NCI-H446 treated with DMSO at 0.1 percent for 48 hours (cell line): ENCODE measurements at places on chromosomes 6 and 20.

GRCh38 chr6:15770347-15771143 lies 107.7 kb upstream of the DTNBP1 start:
- no peak for DNase-seq

GRCh38 chr20:58228103-58228483 lies 360 bp downstream of the ANKRD60 start:
- DNase-seq: no peak

DNA sequence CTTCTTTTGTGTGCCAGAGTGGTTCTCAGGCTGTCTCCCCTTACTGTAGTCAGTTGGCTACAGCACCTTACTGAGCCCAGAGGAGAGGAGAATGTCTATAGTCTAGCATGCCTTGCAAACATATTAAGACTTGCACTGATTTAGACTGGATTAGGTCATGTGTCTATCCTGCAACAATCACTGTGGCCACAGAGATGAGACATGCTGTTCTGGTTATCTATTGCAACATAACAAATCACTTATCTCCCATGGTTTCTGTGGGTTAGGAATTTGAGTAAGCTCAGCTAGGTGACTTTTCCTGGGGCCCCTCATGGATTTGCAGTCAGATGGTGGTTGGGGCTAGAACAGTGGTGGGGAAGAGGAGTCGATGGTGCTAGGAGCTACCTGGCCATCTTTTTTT lies 261.3 kb downstream of the SOD2 start:
- no peak for DNase-seq

GRCh38 chr20:33209789-33210188 lies 7.4 kb upstream of the BPIFA3 start:
- no peak for DNase-seq

GRCh38 chr6:72661411-72661810 lies 39.5 kb downstream of the KCNQ5 start:
- DNase-seq: no peak

DNA sequence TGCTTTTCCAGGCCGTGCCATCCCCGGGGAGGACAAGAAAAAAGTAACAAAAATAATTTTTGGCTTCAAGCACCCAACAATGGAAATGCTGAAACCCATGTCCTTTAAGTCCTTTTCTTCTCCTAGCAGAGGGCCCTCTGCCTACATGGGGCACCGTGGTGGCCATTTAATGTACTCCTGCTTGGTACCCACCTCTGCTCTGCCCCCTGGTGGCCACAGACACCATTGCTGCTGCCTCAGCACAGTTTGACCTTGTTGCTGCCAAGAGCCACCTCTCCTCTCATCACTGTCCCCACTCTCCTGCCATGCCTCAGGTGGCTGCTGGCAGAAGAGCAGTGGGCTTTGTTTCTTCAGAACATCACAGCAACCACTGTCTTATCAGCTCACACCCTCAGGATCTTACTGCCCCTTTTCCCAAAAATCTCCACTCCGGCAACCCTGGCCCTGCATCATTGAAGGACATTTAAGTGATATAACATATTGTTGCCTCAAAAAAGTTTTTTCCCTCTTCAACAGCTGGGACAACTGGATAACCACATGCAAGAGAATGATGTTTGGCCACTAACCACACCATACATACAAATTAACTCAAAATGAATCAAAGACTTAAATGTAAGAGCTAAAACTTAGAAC lies 12.9 kb upstream of the ARMC2 start:
- peak; percentile 42 for DNase-seq

DNA sequence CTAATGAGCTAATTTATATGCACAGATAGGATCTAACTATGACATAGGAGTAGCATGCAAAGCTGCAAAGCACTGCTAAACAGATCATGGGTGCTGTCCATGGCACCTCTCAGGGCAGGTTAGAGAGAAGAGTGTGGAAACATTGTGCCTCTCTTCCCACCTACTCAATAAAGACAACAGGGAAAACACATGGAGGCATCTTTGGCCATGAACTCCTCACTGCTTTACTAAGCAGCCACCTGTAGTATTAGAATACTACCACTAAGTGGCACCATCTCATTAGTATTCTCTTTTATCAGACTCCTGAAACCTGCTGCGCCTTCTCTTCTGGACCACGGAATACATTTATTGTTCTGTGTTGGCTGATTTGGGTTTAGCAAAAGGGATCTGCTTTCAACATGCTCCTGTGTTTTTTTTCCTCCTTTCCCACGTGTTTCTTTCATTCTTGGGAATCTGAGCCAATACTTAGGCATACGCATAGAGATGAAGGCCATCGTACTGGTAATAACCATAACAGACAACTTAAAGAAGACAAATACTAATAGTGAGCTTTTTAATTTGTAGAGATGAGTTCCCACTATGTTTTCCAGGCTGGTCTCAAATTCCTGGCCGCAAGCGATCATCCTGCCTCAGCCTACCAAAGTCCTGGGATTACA lies 9.4 kb upstream of the HDDC2 start:
- DNase-seq: peak; percentile 26

DNA sequence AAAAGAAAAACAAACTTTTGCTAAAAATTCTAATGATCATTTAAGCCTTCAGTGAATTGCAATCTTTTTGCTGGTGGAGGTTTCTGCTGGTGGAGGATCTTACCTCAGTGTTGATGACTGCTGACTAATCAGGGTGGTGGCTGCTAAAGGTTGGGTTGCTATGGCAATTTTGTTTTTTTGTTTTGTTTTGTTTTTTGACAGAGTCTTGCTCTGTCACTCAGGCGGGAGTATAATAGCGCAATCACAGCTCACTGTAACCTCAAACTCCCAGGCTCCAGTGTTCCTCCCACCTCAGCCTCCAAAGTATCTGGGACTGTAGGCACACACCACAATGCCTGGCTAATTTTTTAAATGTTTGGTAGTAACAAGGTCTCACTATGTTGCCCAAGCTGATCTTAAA lies 94.7 kb downstream of the ANKRD6 start:
- no peak for DNase-seq

GRCh38 chr6:99241905-99242534 lies 107.5 kb downstream of the FAXC start:
- peak; percentile 6 for DNase-seq

- no peak for DNase-seq
Measured at GRCh38 chr20:49149281-49150045, 38.7 kb downstream of the STAU1 start.

DNA sequence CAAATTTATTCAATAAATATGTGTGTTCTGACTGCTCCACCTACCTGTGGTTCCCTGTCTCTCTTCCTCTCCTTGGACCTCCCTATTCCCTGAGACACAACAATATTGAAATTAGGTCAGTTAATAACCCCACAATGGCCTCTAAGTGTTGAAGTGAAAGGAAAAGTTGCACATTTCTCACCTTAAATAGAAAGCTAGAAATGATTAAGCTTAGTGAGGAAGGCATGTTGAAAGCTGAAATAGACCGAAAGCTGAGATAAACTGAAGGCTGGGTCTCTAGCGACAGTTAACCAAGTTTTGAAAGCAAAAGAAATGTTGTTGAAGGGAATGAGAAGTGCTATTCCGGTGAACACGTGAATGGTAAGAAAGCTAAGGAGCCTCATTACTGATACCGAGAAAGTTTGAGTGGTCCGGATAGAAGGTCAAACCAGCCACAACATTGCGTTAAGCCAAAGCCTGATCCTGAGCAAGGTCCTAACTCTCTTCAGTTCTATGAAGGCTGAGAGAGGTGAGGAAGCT lies 34.1 kb downstream of the UST start:
- DNase-seq: no peak

DNA sequence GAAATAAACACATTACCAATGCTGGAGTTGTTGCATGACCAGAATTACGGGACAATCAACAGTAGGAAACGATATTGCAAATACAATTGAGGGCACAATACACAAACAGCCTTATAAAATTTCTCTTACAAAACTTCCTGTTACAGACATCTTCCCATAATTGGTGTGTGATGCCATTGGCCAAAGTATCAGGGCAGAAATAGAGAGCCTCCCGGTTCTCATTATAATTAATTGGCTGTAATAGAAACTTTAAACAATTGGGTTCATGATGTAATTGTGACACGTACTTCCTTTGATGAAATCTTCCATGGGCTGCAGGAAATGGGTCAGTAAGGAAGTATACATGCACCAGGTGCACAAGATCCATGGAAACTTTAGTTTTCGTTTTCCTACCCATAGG lies 40.3 kb upstream of the RALGAPA2 start:
- DNase-seq: no peak

- no peak for DNase-seq
Measured at GRCh38 chr6:157490611-157491269, 109.8 kb downstream of the ZDHHC14 start.
